CD8-positive, alpha-beta memory T cell (primary cell): ENCODE measurements at places on chromosomes 16 and 17. TPM values are rescaled to one million over a fixed set of nuclear protein-coding genes. Genes with fewer than 3 reads are reported as not detected.

- H3K27ac ChIP-seq: no peak overlapping the region
- no peaks in the 10 kb centered on the region for H3K27me3 ChIP-seq
- peaks cover 13% of the 10 kb centered on the region for H3K4me1 ChIP-seq
- H3K4me3 ChIP-seq: no peak overlapping the region
Observed at GRCh38 chr17:17952691-17953090, 19.5 kb downstream of the TOM1L2 start.

DNA sequence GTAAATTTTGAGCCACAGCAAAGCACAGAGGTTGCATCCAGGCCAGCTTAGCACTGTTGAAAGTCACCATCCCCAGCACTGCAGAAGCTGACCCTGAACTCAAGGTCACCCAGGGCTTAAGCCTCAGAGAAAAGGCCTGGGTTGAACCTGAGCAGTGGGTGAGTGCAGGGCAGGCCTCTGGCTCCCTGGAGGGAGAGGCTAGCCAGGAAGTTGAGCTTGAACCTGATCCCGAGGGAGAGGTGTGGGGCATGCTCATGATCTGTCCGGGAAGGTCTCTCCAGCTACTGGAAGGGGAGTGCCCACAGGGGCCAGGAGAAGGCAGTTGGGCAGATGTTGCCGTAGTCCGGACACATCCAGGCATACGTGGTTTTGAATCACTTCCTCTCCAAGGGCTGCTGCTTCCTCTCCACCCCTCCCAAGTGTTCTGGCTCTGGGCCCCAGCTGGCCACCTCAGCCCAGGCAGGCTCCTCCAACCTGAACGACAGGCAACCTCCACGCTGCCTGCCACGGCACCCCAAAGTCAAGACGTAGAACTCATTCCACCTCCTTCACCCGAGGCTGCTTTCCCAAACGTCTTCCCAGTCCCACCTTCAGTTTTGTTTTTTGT lies 18.4 kb downstream of the CARHSP1 start:
- no peaks in the 10 kb centered on the region for H3K4me1 ChIP-seq
- no peak for DNase-seq
- no peak overlapping the region for H3K4me3 ChIP-seq
- H3K36me3 ChIP-seq: no peaks in the 10 kb centered on the region
- no peak overlapping the region for H3K27ac ChIP-seq

Gene CLEC19A
- not detected for total RNA-seq

DNA sequence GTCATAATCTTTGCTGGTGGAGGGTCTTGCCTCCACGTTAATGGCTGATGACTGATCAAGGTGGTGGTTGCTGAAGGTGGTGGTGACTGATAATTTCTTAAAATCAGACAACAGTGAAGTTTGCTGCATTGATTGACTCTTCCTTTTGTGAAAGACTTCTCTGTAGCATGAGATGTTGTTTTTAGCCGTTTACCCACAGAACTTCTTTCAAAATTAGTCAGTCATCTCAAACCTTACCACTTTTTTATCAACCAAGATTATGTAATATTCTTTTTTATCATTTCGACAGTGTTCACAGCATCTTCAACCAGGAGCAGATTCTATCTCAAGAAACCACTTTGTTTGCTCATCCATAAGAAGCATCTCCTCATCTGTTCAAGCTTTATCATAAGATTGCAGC lies 5.9 kb downstream of the UQCRC2 start:
- no peak overlapping the region for H3K27ac ChIP-seq
- no peaks in the 10 kb centered on the region for H3K27me3 ChIP-seq
- peaks cover 12% of the 10 kb centered on the region for H3K4me1 ChIP-seq
- H3K4me3 ChIP-seq: no peak overlapping the region
- peaks cover 44% of the 10 kb centered on the region for H3K36me3 ChIP-seq

Gene TP53TG3C
- total RNA-seq: not detected

Gene SALL1
- total RNA-seq: not detected

DNA sequence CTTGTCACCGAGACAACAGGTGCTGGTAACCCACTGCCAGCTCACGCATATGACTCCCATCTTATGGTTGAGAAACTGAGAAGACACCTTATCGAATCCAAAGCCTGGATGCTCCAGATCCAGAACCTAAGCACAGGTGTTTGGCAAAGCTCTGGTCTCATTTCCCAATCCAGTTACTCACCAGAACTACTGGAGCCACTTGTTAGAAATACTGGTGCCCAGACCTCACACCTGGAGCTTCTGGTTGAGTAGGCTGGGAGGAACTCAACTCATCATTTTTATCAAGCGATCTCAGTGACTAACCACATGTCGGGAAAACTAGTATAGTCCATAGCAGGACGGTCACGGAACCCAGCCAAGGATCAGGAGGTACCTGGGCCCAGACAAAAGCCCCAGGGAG lies 86.7 kb upstream of the RCVRN start:
- H3K27ac ChIP-seq: no peak overlapping the region
- H3K4me1 ChIP-seq: no peaks in the 10 kb centered on the region
- H3K36me3 ChIP-seq: no peaks in the 10 kb centered on the region
- H3K27me3 ChIP-seq: no peaks in the 10 kb centered on the region
- no peak for DNase-seq
- no peak overlapping the region for H3K4me3 ChIP-seq

- H3K4me3 ChIP-seq: no peak overlapping the region
- H3K27me3 ChIP-seq: no peaks in the 10 kb centered on the region
- DNase-seq: no peak
- H3K36me3 ChIP-seq: no peaks in the 10 kb centered on the region
Observed at GRCh38 chr17:9959377-9959981, 54.4 kb upstream of the RCVRN start.

DNA sequence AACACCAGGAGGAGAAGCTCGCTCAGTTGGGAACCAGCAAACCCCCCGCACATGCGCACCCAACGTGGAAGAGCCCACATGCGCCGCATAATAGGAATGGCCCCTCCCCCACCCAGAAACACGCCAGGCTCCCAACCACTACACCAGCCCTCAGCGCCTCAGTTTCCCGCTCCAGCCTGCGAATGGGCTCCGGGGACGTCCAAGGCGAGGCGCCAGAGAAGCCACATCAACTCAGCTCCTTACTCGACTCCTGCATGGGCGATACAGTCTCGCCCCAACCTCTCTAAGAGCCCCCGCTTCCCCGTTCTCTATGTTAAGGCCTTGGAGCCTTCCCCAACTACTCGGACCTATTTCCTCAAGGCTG lies 504 bp downstream of the SRSF1 start:
- H3K27me3 ChIP-seq: no peaks in the 10 kb centered on the region
- H3K36me3 ChIP-seq: peaks cover 32% of the 10 kb centered on the region
- peak overlapping the region; percentile 86 for H3K4me3 ChIP-seq
- DNase-seq: peak; percentile 36
- H3K27ac ChIP-seq: peak overlapping the region; percentile 96

DNA sequence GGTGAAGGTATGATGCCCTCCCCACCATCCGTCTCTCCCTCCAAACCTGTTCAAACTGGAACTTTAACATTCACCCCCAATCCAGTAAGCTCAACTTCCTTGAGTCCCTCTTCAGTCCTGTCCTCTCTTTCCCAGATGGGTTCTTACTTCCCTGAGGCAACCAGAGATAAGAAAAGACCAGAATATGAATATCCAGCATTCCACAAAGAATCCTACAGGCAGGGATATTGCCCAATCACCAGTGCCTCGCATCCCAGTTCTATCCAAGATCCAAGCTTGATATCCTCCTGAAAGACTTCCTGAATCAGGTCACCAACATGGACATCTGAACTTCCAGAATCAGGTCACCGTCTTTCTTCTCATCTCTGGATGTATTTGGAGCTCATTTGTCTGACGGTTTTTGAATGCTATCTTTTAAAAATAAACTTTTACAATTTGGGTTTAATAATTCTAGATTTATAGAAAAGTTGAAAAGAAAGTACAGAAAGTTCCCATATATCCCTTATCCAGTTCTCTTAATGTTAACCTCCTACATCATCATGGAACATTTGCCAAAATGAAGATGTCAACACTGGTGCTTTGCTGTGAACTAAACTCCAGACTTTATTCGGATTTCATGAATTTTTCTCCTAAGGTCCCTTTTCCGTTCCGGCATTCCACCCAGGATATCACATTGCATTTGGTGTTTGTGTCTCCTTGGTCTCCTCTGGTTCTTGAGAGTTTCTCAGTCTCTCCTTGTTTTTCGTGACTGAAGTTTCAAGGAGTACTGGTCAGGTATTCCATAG lies 13.7 kb upstream of the COL1A1 start:
- H3K27ac ChIP-seq: no peak overlapping the region
- H3K36me3 ChIP-seq: no peaks in the 10 kb centered on the region
- peaks cover 4% of the 10 kb centered on the region for H3K27me3 ChIP-seq
- DNase-seq: no peak

- H3K36me3 ChIP-seq: no peaks in the 10 kb centered on the region
- no peaks in the 10 kb centered on the region for H3K27me3 ChIP-seq
- H3K4me1 ChIP-seq: no peaks in the 10 kb centered on the region
- H3K4me3 ChIP-seq: no peak overlapping the region
- H3K27ac ChIP-seq: no peak overlapping the region
Observed at GRCh38 chr16:31273676-31274075, 13.9 kb downstream of the ITGAM start.

- no peaks in the 10 kb centered on the region for H3K27me3 ChIP-seq
- H3K27ac ChIP-seq: no peak overlapping the region
- H3K4me1 ChIP-seq: peaks cover 6% of the 10 kb centered on the region
- DNase-seq: no peak
Observed at GRCh38 chr16:50208460-50208931, 55.4 kb downstream of the TENT4B start.

Gene ADAM11
- total RNA-seq: 0.35 TPM

DNA sequence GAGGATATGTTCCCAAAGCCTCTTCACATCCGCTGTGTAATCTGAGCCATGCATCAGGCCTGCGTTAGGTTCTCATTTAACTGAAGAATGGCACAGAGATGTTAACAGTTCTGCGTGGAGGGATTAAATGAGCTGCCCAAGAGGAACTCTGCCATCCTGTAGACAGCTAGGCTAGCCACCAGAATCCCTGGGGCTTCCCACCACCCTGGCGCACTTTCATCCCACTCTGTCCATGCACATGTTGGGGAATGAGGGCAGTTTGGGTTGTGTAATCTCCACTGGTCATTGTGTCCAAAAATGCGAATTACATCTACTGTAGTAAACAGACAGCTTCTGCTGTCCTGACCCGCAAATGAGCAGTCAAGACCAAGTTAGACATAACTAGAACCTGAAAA lies 1.0 kb upstream of the GLG1 start:
- no peaks in the 10 kb centered on the region for H3K27me3 ChIP-seq
- H3K27ac ChIP-seq: no peak overlapping the region
- H3K4me1 ChIP-seq: peaks cover 50% of the 10 kb centered on the region
- DNase-seq: no peak
- H3K4me3 ChIP-seq: peak overlapping the region; percentile 75

GRCh38 chr16:15775663-15776304 lies 81.0 kb downstream of the MYH11 start:
- H3K27me3 ChIP-seq: no peaks in the 10 kb centered on the region
- DNase-seq: no peak
- H3K4me1 ChIP-seq: no peaks in the 10 kb centered on the region
- H3K36me3 ChIP-seq: no peaks in the 10 kb centered on the region
- no peak overlapping the region for H3K4me3 ChIP-seq
- H3K27ac ChIP-seq: no peak overlapping the region

Gene ADGRG1
- total RNA-seq: 29.8 TPM

DNA sequence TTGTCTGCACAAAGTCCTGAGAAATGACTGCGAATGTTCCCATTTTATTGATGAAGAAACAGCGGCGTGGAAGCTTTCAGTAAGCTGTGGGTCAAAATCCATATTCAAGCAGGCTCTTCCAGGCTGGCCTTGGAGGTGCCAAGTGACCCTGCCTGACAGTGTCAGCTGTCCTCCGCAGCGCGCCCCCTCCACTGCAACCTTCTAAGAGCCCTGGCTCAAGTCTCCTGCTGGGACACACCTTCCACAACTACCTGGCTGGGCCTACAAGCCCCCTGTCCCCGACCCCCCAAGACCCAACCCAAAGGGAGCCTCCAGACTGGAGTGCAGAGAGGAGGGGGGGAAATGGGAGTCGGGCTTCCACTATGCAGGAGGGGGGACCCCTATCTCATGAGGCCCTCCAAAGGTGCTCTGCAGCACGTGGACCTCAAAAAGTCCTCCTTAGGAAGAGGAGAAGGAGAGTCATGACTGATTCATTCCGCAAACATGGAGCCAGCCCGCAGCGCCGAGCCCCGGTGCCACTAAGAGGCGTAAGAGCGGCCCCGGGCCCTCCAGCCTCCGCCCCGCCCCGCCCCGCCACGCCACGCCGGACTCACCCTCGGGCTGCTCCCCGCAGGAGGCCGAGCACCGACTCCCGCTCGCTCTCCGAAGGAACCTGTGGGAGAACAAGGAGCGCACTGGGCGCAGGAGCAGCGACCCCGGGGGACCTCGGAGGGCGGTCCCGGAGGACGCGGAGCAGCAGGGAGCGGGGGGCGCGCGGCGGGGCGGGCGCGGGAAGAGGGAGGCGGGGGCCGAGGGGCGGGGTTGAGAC lies 574 bp downstream of the MPP3 start:
- H3K27me3 ChIP-seq: peaks cover 13% of the 10 kb centered on the region
- no peak overlapping the region for H3K4me3 ChIP-seq
- no peak for DNase-seq
- no peak overlapping the region for H3K27ac ChIP-seq
- peaks cover 8% of the 10 kb centered on the region for H3K4me1 ChIP-seq

- peaks cover 79% of the 10 kb centered on the region for H3K4me1 ChIP-seq
- peak overlapping the region; percentile 96 for H3K4me3 ChIP-seq
- DNase-seq: peak; percentile 85
- peaks cover 49% of the 10 kb centered on the region for H3K36me3 ChIP-seq
- H3K27ac ChIP-seq: no peak overlapping the region
Observed at GRCh38 chr17:78133971-78134898, 3.7 kb downstream of the TMC8 start.

DNA sequence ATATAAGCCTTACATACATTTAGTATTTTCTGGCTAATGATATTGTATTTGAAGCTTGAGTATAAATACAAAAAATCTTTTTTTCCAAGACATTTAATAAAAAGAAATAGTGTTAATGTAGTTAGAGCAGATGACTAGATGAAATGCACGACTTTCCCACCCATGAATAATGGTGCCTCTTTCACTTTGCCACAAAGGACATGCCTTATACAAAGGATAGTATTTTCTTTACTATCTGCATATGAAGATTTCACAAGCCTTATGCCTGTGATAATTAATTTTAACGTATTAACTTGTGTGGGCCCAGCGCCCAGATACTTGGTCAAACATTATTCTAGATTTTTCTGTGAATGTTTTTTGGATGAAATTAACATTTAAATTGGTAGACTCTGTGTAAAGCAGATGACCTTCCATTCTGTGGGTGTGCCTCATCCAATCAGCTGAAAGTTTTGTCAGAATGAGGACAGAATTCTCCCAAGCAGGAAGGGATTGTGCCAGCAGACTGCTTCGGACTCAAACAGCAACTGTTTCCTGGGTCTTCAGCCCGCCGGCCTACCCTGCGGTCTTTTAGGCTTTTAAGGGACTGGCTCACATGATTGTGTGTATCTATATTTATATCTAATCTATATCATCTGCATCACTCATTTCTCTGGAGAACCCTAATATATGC lies 115.4 kb downstream of the USP22 start:
- no peak overlapping the region for H3K4me3 ChIP-seq
- no peak for DNase-seq
- no peaks in the 10 kb centered on the region for H3K4me1 ChIP-seq
- H3K27ac ChIP-seq: no peak overlapping the region
- no peaks in the 10 kb centered on the region for H3K36me3 ChIP-seq

GRCh38 chr17:80045703-80046102 lies 9.3 kb downstream of the CCDC40 start:
- no peaks in the 10 kb centered on the region for H3K36me3 ChIP-seq
- H3K27me3 ChIP-seq: no peaks in the 10 kb centered on the region
- H3K4me3 ChIP-seq: no peak overlapping the region
- no peak for DNase-seq
- no peaks in the 10 kb centered on the region for H3K4me1 ChIP-seq
- no peak overlapping the region for H3K27ac ChIP-seq
